NCI-H1930 (cell line): ENCODE measurements at places on chromosomes 6 and 20.

DNA sequence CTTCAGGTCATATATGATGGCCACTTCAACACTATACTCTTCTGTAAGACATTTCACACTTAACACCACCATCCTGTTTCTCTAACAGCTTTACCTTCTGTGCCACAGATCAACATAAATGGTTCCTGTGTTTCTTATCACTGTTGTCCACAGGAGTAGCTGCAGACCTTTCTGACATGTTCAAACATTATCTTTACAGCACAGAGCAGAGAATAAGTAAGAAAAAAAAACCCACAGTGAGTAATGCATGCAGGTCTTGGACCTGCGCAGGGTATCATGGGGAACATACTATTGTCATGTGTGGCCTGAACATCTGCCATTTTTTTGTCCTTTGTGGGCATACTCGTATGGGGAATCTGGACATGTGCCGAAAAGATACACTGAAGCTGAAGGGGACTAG, 161.9 kb downstream of the KIF16B start:
- no peak for DNase-seq

DNA sequence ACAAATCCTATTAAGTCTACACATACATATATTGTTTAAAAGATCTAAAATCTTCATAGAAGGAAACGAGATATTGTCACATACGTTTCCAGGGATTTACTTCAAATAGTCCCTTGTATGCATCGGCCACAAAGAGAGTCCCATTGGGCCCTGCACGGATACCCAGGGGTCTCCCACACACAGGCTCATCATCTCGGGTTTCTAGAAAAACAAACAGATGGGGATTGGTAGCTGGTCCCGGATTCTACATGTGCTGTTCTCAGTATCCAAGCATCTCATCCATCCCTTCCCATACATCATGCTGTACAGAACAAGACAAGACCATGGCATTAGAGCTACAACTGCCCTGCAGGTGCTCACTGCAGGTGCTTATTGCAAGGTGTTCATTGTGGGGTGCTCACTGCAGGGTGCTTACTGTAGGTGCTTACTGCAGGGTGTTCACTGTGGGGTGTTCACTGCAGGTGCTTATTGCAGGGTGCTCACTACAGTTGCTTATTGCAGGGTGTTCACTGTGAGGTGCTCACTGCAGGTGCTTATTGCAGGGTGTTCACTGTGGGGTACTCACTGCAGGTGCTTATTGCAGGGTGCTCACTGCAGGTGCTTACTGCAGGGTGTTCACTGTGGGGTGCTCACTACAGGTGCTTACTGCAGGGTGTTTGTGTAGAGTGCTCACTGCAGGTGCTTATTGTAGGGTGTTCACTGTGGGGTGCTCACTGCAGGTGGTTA, 21.0 kb downstream of the APMAP start:
- DNase-seq = no peak

DNA sequence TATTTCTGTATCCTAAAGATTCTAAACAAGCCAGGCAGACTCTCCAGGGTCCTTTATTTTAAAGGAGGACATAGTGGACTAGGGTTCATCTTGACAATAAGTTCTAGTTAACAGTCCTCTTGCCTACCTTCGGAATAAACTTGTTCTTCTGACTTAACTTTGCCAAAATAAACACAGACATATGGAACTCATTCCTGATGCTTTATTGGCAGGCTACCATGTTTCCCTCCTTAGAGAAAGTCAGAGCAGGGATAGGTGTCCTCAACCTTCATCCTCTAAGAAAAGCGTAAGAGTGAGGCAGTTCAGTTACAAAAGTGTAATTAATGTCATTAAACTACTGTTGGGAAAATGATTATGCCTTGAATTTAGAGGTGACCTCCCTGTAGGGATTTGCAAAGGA, 46.9 kb upstream of the NRSN1 start:
- DNase-seq = no peak

GRCh38 chr6:166952121-166952520, 4.2 kb downstream of the RNASET2 start:
- no peak for DNase-seq

- no peak for DNase-seq
Measured at GRCh38 chr6:110098511-110099116, 80.9 kb downstream of the WASF1 start.

GRCh38 chr20:44581515-44581914, 864 bp upstream of the PKIG start:
- DNase-seq = no peak
